Heart left ventricle (tissue), 16 donors: ENCODE measurements at places on chromosomes 2 and 18. TPM values are rescaled to one million over a fixed set of nuclear protein-coding genes. Genes with fewer than 3 reads are reported as not detected.

The DSG4 gene
- not detected for polyA plus RNA-seq

The WNT6 gene
- 1.4 TPM for polyA plus RNA-seq

The OTOS gene
- polyA plus RNA-seq, result not detected

The AQP12A gene
- not detected for polyA plus RNA-seq

The FIGN gene
- 6.2 TPM for polyA plus RNA-seq

The THOC1 gene
- polyA plus RNA-seq, result 19.0 TPM

The EN1 gene
- not detected for polyA plus RNA-seq

The ELP2 gene
- polyA plus RNA-seq, result 32.6 TPM

The CTDSP1 gene
- polyA plus RNA-seq, result 74.4 TPM

The PJVK gene
- polyA plus RNA-seq, result 1.1 TPM

The TEKT4 gene
- polyA plus RNA-seq, result not detected

The VWC2L gene
- not detected for polyA plus RNA-seq

The MC5R gene
- polyA plus RNA-seq, result not detected

The LHCGR gene
- not detected for polyA plus RNA-seq

The ABCB11 gene
- polyA plus RNA-seq, result not detected

The MATN3 gene
- polyA plus RNA-seq, result 0.29 TPM

The SLC23A3 gene
- 0.84 TPM for polyA plus RNA-seq

The GPBAR1 gene
- 1.00 TPM for polyA plus RNA-seq

The TLX2 gene
- polyA plus RNA-seq, result not detected

The IL37 gene
- not detected for polyA plus RNA-seq

The BMP10 gene
- not detected for polyA plus RNA-seq

The SCTR gene
- not detected for polyA plus RNA-seq

The CFAP65 gene
- polyA plus RNA-seq, result not detected

The PDCD1 gene
- polyA plus RNA-seq, result 3.3 TPM

The GPR39 gene
- polyA plus RNA-seq, result 0.11 TPM

The TNFRSF11A gene
- polyA plus RNA-seq, result 0.42 TPM

The ANKRD30BL gene
- not detected for polyA plus RNA-seq

The SH3BP4 gene
- polyA plus RNA-seq, result 25.2 TPM

The TDRD15 gene
- not detected for polyA plus RNA-seq

The DSG3 gene
- polyA plus RNA-seq, result not detected

The RELCH gene
- 7.4 TPM for polyA plus RNA-seq

The RTP5 gene
- not detected for polyA plus RNA-seq

The ARHGEF4 gene
- polyA plus RNA-seq, result 0.30 TPM

The TMEFF2 gene
- not detected for polyA plus RNA-seq

The MROH2A gene
- not detected for polyA plus RNA-seq

The VWA3B gene
- 0.11 TPM for polyA plus RNA-seq

The ZNF892 gene
- 1.3 TPM for polyA plus RNA-seq

The RPRM gene
- polyA plus RNA-seq, result not detected

The FAM161A gene
- polyA plus RNA-seq, result 4.4 TPM
